Renal cortical epithelial cell (primary cell): ENCODE measurements at places on chromosomes 7 and 10. TPM values are rescaled to one million over a fixed set of nuclear protein-coding genes. Genes with fewer than 3 reads are reported as not detected.

NUTM2E gene
- not detected in 2 replicates for total RNA-seq

GPR22 gene
- total RNA-seq: 0.05 TPM in 1 of 2 replicates, not detected in the other

DNA sequence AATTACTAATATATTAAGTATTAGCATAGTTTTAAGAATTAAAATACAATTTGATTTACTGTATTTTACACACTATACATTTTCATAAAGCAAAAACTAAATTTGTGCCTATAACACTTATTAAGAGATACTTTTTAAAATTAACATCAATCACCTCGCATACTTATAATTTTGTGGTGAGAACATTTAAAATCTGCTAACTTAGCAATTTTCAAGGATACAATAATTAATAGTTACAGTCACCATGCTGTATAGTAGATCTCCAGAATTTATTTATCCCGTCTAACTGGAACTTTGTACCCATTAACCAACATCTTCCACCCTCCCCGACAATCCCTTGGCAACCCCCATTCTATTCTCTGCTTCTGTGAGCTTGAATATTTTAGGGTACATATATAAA lies 47.5 kb downstream of the RELN start:
- DNase-seq: no peak

DNA sequence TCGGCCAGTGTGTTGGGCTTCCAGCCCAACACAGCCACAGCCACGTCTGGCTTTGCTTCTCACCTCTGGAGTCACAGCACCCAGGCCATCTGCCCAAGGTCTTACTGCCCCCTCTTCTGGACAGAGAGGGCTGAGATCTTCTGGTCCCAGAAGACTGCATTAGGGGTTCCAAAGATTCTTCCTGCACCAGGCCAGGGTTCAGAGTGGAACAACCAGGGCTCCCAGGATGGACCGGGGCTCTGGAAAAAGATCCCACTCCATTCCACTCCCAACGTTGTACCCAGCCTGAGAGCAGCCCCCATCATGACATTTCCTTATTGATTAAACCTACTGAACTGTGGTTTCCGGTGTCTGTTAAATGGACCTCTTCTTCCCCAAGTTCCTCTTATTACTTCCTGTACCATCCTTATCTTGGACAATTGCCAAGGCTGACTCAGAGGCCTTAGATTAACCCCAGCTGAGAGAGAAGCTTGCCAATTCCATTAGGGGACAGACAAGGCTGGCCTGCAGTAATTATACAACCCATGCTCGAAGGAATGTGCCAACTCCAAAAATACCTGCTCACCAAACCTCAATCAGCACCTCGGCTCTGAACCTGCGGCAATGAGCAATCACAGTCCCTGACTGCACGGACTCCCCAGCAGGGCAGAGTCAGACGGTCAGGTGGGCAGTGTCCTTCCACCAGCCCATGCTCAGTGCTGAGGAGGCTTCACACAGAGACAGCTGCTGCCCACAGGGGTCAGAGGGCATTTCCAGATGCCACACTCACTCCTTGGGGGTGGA lies 47.9 kb upstream of the NPFFR1 start:
- DNase-seq: peak; percentile 99

DNA sequence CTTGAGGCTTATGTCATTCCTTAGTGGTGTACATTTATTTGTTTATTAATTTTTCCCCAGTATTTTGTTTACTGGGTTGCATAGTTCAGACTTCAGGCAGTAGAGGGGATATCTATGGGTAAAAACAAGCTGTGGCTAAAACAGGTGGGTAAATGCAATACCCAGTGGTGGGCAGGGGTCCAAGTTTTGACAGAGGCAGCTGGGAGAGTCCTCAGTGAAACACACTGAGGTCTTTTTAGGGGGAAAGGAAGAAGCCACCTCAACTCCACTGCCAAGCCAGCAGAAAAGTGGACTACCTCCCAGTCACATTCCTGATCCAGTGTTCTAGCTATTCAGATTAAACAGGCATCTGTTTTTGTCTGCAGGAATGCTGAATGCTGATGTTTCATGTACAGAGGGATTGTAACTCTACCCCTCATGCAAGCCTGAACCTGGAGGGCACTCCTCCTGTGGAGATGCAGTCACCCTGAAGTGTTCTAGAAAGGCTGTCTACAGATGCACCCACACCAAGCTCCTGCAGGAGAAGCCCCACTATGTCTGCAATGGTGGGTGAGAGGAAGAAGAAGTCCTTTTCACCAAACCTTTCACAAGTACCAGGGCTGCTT lies 757.8 kb downstream of the INHBA start:
- DNase-seq: no peak

DNA sequence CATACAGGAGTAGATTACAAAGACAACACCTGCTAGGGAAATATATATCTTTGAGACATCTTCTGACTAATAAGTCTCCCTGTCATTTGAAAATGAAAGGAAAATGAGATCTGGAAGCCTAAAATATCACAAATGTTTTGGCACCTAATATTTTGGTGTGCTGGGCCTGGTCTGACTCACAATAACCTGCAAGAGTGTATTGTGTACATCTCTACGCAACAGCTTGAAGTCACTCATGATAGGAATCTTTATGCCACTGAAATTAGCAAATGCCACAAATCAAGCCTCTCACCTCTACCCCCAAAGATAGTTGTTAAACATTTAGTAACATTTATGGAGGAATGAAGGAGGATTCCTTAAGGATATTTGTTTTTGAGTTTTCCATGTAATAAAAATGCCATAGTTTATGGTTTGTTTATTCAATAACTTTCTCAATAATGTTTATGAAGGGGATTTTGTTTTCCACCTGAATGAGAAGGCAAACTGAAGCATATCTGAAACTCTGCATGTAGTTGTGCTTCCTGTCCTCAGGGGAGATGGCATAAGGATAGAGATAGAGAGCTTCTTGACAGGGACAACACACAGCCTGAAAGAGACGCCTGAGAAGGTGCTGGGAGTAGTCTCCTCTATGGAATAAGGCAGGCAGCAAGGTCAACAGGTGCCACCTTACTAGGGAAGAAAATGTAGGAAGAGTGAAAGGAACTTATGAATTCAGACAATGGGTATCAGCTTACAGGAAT lies 197.4 kb downstream of the AHR start:
- DNase-seq: no peak

- peak; percentile 7 for DNase-seq
Observed at GRCh38 chr7:21023841-21024484, 237.3 kb upstream of the SP8 start.

GRCh38 chr10:27626890-27627289 lies 118.7 kb downstream of the MKX start:
- no peak for DNase-seq
